ENCODE measurements at places on chromosomes 4 and X.

GRCh38 chrX:104335756-104336155 is 81.0 kb upstream of the ESX1 start:
- no peak for DNase-seq

GRCh38 chrX:11040405-11040804 is 70.7 kb upstream of the HCCS start:
- no peak for DNase-seq

- DNase-seq = no peak
Measured at GRCh38 chrX:17579026-17579425, 158.3 kb upstream of the SCML1 start.

DNA sequence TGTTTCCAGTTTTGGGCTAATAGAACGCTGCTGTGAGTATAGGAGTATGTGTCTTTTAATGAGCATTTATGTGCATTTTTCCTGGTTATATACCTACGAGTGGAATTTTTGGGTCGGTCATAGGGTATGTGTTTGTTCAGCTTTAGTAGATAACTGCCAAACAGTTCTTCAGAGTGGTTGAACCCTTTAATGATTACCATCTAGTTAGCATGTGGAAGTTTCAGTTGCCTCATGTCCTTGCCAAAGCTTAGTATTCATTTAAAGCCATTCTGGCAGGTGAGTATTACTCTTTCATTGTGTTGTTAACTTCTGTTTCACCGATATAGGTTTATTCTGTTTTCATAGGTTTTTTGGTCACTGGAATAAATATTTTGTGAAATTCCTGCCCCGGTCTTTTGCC is 229.1 kb downstream of the ARHGAP10 start:
- no peak for DNase-seq

- no peak for DNase-seq
Measured at GRCh38 chr4:7352486-7352885, 82.2 kb downstream of the PSAPL1 start.
